ENCODE measurements at places on chromosomes 1 and 21.

- no peaks in the 10 kb centered on the region for H3K36me3 ChIP-seq
- H3K27me3 ChIP-seq = peaks cover 1% of the 10 kb centered on the region
- no peak for DNase-seq
- H3K4me3 ChIP-seq = no peak overlapping the region
- H3K27ac ChIP-seq = no peak overlapping the region
Measured at GRCh38 chr1:69196071-69196470, 371.7 kb upstream of the LRRC7 start.

DNA sequence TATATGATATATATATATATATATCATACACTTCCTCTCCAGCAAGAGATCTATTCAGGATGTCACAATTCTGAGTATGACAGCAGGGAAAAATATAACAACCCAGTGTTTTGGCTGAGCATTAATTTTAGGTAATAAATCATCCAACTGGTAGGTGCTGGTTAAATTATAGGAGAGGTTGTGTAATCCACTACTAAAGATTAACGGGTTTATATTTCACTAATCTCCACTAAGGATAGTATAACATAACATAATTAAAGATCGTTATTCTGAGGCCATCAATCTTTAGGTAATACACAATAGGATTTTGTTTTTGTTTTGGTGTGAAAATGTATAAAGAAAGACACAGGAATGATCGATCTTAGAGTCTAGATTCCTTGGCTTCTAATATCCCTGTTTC is 102.2 kb downstream of the COQ8A start:
- H3K27ac ChIP-seq = no peak overlapping the region
- no peaks in the 10 kb centered on the region for H3K4me1 ChIP-seq
- H3K4me3 ChIP-seq = no peak overlapping the region
- H3K36me3 ChIP-seq = peaks cover 33% of the 10 kb centered on the region
- H3K27me3 ChIP-seq = no peaks in the 10 kb centered on the region

- no peak for DNase-seq
- H3K27me3 ChIP-seq = no peaks in the 10 kb centered on the region
- no peaks in the 10 kb centered on the region for H3K36me3 ChIP-seq
- no peaks in the 10 kb centered on the region for H3K4me1 ChIP-seq
- H3K27ac ChIP-seq = no peak overlapping the region
- H3K4me3 ChIP-seq = no peak overlapping the region
Measured at GRCh38 chr1:86633921-86634320, 70.5 kb upstream of the SH3GLB1 start.

- no peak overlapping the region for H3K4me3 ChIP-seq
- peaks cover 4% of the 10 kb centered on the region for H3K36me3 ChIP-seq
- H3K27ac ChIP-seq = no peak overlapping the region
- H3K27me3 ChIP-seq = no peaks in the 10 kb centered on the region
- H3K4me1 ChIP-seq = no peaks in the 10 kb centered on the region
Measured at GRCh38 chr1:224588515-224588914, 27.6 kb upstream of the CNIH3 start.

GRCh38 chr1:203858055-203858454 is 3.3 kb upstream of the SNRPE start:
- no peaks in the 10 kb centered on the region for H3K27me3 ChIP-seq
- peaks cover 30% of the 10 kb centered on the region for H3K4me1 ChIP-seq
- H3K4me3 ChIP-seq = no peak overlapping the region
- H3K36me3 ChIP-seq = peaks cover 6% of the 10 kb centered on the region
- peak overlapping the region; percentile 89 for H3K27ac ChIP-seq

- H3K4me1 ChIP-seq = peaks cover 31% of the 10 kb centered on the region
- H3K27ac ChIP-seq = no peak overlapping the region
- H3K27me3 ChIP-seq = no peaks in the 10 kb centered on the region
- H3K36me3 ChIP-seq = no peaks in the 10 kb centered on the region
- no peak overlapping the region for H3K4me3 ChIP-seq
- DNase-seq = no peak
Measured at GRCh38 chr1:234843946-234844345, 234.0 kb upstream of the IRF2BP2 start.

- peaks cover 3% of the 10 kb centered on the region for H3K27me3 ChIP-seq
- DNase-seq = no peak
- H3K4me3 ChIP-seq = no peak overlapping the region
- peaks cover 3% of the 10 kb centered on the region for H3K4me1 ChIP-seq
Measured at GRCh38 chr1:176480750-176481149, 17.8 kb downstream of the PAPPA2 start.

DNA sequence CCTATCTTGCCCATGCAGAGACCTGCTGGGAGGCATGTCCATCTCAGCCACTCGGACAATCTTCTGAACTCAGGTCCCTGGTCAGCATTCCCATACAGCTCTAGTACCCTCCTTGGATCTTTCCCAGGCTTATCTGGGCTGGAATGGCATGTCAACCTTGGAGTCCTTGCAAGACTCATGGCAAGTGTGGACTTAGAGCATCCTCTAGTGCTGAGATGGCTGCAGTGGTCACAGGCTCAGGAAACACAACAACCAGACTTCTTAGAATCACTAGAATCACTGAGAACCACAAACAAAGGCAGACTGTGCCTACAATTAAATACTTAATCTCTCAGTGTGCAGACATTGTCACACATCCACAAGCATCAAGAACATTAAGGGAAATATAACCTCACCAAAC is 73.1 kb upstream of the TSHB start:
- H3K36me3 ChIP-seq = no peaks in the 10 kb centered on the region
- H3K4me1 ChIP-seq = no peaks in the 10 kb centered on the region
- H3K27me3 ChIP-seq = peaks cover 59% of the 10 kb centered on the region

GRCh38 chr1:26677306-26678115 is 18.3 kb upstream of the ARID1A start:
- H3K4me3 ChIP-seq = no peak overlapping the region
- peaks cover 8% of the 10 kb centered on the region for H3K4me1 ChIP-seq
- H3K36me3 ChIP-seq = no peaks in the 10 kb centered on the region
- peak overlapping the region; percentile 73 for H3K27ac ChIP-seq

- no peak overlapping the region for H3K4me3 ChIP-seq
- no peaks in the 10 kb centered on the region for H3K36me3 ChIP-seq
- DNase-seq = no peak
- no peaks in the 10 kb centered on the region for H3K27me3 ChIP-seq
- no peak overlapping the region for H3K27ac ChIP-seq
Measured at GRCh38 chr1:186275822-186276221, 99.2 kb downstream of the TPR start.
